Femur (tissue), 1 donor: ENCODE measurements at places on chromosomes 2 and 18.

GRCh38 chr2:98438190-98439133, 6.2 kb upstream of the INPP4A start:
- no peak for DNase-seq

DNA sequence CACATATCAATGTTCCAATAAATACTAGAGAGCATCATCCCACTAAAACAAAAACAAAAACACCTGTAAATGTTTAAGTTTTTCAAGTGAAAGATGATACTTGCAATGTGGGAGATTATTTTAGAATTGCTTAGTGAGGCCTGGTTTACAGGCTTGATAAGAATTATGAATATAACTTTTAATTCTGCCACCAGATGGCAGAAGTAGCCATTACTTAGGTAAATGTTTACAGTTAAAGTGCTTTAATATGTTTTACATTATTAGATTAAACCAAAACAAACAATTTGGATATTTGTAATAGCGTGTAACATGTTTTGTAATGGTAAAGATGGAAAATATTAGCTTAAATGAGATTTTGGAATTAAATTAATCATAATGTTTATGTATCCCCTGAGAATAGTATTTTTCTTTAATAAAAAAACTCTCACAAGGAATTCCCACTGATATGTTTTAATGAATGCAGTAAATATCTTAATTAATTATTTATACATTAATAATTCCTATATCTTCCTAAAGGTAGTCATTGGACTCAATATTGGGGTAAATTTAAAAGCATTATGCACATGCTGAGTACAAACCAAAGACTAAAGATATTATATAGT, 522.0 kb downstream of the SPAG16 start:
- no peak for DNase-seq

GRCh38 chr2:106839849-106840595, 45.9 kb downstream of the ST6GAL2 start:
- DNase-seq: no peak

GRCh38 chr2:46985512-46985911, 69.9 kb upstream of the MCFD2 start:
- no peak for DNase-seq

DNA sequence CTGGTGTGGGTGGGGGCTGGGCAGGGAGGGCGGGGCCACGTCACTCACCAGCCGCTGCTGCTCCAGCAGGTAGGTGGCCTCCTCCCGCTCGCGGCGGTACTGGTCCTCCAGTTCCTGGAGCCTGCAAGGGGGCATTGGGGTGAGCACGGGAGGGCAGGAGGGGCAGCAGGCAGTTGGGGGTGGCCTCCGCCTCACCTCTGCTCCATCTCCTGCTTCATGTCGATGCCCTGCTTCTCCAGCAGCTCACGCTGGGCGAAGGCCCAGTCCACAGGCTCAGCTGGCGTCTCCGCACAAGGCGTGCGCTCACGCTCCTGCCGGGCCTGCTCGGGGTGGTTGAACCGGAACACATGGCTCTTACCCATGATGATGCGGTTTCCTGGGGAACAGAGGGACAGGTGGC, 57.0 kb downstream of the KIF1A start:
- DNase-seq: no peak

DNA sequence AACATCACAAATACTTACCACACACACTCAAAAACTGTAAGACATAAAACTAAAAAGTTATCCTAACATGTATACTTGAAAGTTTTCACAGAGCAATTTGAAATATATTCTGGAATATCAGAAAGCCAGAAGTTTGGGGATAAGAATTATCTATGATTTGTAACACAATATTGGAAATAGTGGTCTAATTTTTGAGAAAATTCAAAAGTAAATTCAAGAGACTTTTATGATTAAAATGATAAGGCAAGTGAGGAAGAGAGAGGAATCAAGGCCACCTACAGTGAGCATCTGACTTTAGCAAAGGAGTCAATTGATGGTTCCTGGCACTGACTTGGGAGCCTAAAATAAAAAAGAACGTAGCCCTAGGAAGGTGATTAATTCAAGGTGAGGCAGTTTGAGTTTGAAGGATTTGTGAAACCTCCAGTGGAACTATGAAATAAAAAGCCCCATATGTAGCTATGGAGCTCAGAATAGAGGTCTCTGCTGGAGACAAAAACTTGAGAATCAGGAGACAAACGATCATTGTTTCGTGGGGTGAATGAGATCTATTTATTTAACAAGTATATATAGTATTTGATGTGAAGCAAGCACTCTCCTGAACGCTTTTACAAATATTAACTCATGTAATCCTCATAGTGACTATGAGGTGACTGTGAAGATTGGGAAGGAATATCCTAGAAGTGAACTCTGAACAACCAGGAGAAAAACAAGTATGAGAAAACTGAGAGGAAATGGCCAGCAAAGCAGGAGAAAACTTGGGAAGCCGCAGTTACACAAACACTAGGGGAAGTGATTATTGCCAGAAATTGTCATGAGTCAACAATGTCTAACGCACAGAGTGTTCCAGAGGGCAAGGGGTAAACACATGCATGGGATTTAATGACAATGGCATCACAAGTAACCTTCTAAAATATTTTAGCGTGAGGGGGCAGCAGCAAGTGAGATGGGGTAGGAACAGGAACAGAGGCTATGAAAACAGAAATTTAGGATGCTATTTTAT, 12.8 kb downstream of the TFPI start:
- peak; percentile 24 for DNase-seq

GRCh38 chr2:164671664-164672396, 50.5 kb upstream of the GRB14 start:
- DNase-seq: no peak

DNA sequence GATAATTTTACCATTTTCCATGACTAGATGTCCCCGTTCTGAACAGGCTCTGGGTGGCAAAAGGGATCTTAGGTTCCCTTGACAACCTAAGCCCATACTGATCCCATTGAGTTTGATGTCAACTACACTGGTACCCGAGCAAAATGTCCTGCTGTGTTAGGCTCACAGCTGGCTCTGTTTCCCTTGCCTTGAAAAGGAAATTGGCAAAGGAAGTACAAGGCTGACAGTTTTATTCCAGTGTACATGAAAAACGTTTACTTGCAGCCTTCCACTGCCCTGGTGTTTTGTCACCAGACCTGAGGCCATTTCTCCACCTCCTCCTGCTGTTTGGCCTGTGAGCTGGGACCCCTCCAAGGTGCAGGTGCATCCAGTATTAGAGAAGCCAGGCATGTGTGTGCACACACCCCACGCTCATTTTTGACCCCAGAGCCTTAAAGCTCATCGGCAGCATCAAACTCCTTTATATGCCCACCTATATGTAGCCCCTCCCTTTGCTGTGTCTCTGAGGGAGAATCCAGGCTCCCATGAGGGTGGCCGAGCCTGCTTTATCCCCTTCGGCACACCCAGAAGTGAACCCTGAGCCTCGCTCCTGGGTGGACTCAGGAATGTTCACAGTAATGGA, 171.3 kb downstream of the NDUFA10 start:
- DNase-seq: no peak

- no peak for DNase-seq
Observed at GRCh38 chr2:91748902-91749301, 3057.4 kb downstream of the RPIA start.

DNA sequence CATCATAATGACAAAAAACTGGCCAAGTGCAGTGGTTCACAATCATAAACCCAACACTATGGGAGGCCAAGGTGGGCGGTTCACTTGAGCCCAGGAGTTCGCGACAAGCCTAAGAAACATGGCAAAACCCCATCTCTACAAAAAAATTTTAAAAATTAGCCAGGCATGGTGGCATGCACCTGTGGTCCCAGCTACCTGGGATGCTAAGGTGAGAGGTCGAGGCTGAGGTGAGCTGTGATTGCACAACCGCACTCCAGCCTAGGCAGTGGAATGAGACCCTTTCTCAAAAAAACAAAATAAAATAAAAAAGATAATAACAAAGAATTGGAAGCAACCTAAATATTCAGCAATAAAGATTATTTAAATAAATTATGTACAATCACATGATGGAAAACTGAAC, 21.8 kb downstream of the PSTPIP2 start:
- DNase-seq: no peak

GRCh38 chr2:161067846-161068350, 92.3 kb upstream of the TANK start:
- no peak for DNase-seq

- DNase-seq: no peak
Observed at GRCh38 chr2:228927028-228928010, 343.8 kb downstream of the PID1 start.

DNA sequence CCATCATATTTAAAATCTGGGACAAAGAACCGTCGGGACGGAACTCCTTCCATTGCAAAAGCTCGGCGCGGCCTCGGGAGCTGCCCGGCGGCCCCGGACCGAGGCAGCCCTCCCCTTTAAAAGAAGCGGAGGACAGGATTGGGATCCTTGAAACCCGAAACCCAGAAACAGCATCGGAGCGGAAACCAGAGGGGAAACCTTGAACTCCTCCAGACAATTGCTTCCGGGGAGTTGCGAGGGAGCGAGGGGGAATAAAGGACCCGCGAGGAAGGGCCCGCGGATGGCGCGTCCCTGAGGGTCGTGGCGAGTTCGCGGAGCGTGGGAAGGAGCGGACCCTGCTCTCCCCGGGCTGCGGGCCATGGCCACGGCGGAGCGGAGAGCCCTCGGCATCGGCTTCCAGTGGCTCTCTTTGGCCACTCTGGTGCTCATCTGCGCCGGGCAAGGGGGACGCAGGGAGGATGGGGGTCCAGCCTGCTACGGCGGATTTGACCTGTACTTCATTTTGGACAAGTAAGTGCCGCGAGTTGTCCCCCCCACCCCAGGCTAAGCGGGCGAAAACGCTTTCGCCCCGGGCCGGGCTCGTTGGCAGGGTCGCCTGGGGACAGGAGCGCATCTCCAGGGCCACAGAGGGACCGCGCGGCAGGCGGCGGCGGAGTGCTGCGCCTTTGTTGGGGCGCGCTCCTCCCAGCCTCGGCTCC, at the start of gene ANTXR1:
ANTXR1 (plus strand) TSS at position 38 of the 698 bp plus-strand sequence; CDS start at position 359, 321 bp downstream.
- peak; percentile 90 for DNase-seq

DNA sequence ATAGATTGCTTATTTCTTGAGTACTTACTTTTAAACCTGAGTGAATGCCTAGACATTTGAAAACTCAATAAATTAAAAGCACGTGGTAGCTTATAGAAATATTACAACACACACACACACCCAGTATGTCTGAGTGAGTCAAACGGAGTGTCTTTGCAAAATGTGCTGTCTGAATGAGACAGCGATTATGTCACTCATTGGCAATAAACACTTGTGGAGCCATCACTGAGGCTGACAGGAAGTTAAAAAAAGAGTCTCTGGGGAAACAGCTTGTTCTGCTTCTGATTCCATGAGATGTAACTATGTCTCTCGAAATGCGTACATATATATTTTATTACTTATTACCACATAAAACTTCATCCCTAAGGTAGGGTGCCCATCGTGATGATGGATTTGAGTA, 22.3 kb upstream of the VPS4B start:
- peak; percentile 38 for DNase-seq

DNA sequence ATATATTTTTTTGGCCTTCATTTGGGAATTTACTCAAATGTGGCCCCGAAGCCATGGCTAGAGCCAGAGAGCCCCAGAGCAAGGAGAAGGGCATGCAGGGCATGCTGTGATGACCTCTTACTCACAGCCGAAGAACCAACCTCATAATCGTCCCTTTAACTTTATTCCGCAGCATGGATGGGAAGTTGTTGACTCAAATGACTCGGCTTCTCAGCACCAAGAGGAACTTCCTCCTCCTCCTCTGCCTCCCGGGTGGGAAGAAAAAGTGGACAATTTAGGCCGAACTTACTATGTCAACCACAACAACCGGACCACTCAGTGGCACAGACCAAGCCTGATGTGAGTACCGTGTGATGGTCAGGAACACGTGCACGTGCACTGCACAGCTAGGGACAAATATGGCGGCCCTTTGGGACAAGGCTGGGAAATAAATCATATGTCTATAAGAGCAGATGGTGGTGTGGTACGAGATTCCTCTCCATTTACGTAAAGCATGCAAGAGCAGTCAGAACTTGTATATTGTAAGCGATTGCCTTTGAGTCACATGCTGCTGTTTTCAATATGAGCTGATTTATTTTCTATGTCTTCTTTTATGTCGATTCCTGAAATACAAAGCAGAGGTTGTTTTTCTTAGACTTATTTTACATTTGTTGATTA, 280.9 kb downstream of the NEDD4L start:
- no peak for DNase-seq

DNA sequence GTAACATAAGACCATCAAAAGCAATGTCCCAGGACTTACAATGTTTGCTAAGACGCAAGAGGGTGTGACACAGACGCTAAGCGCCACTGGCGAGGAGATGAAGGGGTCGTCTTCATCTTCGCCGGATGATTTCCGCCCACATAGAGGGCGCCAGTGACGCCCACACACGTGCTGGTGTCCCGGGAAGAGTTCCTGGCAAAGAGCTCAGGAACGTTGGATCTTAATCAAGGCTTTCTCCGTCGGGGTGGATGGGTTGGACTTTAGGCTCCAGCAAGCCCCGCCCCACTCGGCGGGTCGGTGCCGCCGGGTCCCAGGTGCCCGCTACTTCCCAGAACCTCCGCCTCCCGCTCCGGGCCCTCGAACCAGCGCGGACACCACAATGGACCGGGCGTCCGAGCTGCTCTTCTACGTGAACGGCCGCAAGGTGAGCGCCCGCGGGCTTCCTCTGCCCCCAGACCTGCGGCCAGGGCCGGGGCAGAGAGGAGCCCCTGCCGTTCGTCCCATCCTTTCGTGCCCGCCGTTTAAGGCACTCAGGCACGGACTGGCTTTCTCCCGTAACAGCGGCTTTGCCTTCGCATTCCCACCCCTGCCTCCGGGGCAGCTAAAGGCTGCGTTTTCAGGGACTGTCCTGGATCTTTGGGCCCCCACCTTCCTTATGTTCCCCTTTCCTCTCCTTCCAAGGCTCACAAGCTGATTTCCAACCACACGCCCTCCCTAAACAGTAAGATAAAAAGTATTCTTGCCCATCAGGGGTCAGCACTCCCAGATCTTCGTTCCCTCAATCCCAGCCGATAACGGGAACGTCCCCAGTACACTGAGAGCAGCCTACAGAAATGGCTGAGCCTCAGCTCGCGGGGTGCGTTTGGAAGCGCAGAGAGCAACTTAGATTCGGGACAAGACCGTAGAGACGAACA, at the start of gene AOX1:
AOX1 (plus strand) TSS at position 285 of the 914 bp plus-strand sequence; CDS start at position 380, 95 bp downstream.
- DNase-seq: peak; percentile 74

GRCh38 chr18:51251625-51252024, 54.1 kb upstream of the MEX3C start:
- DNase-seq: no peak

DNA sequence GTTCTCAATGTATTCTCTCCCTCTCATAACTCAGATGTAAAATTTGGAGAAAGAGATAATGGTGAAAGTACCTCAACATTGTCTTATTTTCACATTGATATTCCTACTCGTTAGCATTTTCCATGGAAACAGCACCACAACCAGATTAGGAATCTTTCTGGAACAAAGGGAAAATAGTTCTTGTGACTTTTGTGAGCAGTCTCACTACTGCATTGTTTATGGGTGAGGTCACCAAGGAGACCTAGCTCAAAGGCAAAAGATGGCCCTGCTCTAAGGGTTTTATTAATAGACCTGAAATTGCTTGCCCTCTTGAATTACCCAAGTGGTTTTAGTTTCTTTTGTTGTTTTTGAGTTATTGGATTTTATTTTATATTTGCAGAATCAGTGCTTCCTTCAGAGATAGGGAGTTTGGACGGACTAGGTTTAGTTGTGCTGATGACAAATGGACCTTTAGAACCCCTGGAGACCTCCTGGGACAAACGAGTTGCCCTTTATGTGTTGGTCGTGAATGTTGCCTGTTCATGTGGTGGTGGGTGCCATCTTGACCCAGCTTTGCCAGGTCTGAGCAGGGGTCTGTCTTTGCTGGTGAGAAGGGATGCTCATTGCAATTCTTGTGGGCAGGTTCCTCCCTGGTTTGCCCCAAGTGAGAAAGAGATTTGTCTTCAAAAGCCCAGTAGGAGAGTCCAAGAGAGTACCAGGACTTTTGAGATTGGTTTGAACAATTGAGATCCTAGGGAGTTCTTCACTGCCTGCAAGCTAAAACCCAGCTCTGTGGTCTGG, 58.1 kb downstream of the INPP4A start:
- DNase-seq: no peak
